WERI-Rb-1 (cell line): ENCODE measurements at places on chromosomes 7 and 10.

- DNase-seq: no peak
These were observed 330.8 kb downstream of the PTEN start for GRCh38 chr10:88194041-88194887.

DNA sequence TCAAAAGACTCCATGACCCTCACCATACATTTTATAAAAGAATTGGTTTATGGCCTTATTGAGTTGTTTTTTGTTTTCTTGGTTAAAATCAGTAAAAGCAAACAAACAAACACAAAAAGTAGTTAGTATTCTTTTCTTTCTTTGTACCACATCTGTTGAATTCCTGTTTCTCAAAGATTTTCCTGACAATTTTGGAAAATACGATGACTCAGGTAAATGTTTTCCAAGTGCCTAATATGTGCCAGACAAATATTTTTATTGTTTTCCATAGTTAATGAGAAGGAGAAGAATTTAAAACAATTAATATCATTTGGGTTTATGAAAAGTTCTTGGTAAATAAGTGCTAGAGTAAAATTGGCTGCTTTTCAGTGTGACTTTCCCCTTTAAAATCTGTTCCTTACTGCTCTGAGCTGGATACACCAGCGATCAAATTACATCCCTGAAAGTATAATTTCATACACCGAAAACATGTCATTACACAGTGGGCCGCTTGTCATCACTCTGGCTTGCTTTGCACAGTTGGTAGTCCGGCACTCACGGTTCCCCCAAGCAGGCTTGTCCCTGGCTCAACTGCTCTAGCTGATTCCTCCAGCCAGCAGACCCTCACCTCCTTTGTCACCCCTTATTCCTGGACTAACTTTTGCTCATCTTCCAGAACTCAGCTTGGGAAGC is 80.5 kb downstream of the TBXAS1 start:
- no peak for DNase-seq

DNA sequence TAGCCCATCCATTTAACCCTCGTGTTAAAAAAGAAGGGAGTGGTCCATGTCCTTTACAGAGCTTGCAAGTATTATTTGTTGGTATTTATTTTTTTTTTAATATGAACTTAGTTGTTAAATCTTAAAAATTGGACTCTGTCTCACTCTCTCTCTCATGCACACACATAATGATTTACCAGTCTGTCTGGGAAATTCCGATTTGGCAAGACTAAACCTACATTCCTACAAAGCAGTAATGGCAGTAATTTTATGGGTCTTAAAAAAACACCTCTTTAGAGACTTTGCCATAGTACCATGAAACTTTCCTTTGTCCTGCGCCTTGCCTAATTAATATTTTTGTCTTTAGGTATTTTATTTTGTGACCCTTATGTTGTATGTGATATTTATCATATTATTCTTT is 239.5 kb upstream of the PPP1R3A start:
- DNase-seq: no peak

- DNase-seq: peak; percentile 87
These were observed at the start of gene NOM1 for GRCh38 chr7:156949541-156950380. Gene NOM1 (plus strand): TSS chr7:156949712. CDS start chr7:156949738, 26 bp downstream.

DNA sequence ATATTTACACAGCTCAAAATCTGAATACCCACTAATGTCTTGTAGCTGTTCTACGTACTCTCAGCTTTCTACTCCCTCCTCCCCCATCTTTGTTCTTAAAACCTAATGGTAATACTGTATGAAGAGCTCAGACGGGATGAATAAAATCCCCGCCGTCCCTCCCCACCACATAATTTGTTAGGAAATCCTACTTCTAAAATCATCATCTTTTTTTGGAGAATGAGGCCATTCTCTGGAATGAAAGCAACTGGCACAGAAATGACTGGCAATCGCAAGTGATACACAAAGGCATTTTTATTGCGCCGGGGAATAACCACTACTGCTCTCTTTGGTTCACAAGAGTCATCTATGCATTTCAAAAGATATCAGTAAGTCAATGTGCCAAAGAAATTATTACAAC is 27.3 kb downstream of the SLC35B4 start:
- no peak for DNase-seq

- DNase-seq: peak; percentile 78
These were observed at the start of gene MAGI2 for GRCh38 chr7:79453558-79454360. Gene MAGI2 (minus strand): TSS chr7:79453667. CDS start chr7:79453320, 347 bp downstream.

GRCh38 chr10:75717126-75717916 is 285.9 kb downstream of the LRMDA start:
- DNase-seq: no peak

- DNase-seq: peak; percentile 51
These were observed 72.0 kb downstream of the PAX2 start for GRCh38 chr10:100817268-100817839.

DNA sequence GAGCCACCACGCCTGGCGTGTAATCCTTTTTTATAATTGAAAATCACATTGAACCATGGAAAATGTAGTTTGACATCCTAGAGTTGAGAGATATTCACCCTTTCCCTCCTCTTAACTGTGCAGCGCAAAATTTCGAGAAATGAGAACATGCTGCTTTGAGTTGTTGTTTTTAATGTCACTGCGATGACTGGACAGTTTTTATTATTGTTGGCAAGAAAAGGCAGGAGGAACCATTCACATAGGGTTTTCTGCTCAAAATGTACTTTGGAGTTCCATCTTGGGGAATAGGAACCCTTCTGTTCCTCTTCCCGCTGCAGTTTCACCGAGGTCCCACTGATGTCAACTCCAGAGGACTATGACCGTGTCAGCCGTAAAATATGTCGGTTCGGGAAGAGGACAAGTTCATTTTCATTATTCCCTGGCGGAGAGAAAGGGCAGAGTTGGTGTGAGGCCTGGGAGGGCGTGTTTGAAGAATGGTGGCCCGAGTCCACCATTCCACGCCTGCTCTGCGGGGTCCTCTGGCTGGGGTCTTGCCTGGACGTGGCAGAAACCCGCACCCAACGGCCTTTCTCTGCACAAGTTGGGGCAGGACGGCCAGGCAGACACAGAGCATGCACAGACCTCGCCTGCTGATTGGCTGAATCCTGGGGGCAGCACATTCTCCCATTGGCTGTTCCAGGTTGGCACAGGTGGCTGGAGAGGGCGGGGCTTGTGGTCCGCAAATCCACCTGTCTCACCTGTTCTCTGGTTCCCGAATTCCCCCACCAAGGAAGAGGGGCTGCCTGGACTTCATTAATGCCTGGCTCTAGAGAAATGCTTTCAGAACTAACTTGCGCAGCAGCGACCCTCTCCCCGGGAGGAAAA is 105.1 kb upstream of the TCF7L2 start:
- no peak for DNase-seq

- no peak for DNase-seq
These were observed 735.3 kb downstream of the SUGCT start for GRCh38 chr7:40870108-40870507.

DNA sequence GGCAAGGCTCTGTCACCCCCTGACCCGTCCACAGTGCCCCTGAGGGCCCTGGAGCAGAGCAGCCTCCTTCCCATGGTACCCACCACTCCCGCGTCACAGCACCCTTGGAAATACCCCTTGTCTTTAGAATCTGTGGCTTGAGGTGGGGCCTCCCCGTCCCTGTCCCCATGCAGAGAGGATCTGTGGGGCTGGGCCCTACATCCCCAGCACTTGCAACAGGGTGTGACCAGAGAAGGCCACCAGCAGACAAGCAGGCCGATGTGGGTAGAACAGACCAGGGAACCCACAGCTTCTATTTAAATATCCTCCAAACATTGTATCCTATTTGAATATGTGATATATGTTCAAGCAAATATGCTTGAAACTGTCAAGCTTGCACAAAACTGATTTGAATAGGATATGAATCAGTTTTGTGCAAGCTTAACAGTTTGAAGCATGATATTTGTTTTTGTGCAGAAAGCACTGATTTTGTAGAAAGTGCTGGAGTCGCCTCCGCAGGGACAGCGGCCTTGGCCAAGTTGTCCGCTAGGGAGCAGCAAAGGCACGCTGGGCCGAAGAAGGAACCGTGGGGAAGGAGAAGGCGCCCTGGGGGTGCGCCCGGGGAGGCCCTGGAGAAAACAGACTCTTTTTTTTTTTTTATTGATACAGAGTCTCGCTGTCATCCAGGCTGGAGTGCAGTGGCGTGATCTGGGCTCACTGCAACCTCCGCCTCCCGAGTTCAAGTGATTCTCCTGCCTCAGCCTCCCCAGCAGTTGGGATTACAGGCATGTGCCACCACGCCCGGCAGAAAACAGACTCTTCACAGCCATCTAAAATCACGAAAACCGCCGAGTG is 2.2 kb downstream of the CFAP46 start:
- DNase-seq: peak; percentile 70

- no peak for DNase-seq
These were observed 177.7 kb upstream of the SP8 start for GRCh38 chr7:20964281-20964918.

DNA sequence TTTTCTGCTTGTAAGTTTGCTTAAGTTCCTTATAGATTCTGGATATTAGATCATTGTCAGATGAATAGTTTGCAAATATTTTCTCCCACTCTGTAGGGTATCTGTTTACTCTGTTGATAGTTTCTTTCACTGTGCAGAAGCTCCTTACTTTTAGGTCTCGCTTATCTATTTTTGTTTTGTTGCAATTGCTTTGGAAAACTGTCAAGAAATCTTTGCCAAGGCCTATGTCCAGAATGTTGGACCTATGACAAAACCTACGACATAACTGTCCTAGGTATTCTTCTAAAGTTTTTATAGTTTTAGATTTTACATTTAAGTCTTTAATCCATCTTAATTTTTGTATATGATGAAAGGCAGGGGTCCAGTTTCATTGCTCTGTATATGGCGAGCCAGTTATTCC is 27.4 kb downstream of the COA1 start:
- no peak for DNase-seq

- DNase-seq: no peak
These were observed 2.5 kb upstream of the KPNA7 start for GRCh38 chr7:99210265-99210970.

DNA sequence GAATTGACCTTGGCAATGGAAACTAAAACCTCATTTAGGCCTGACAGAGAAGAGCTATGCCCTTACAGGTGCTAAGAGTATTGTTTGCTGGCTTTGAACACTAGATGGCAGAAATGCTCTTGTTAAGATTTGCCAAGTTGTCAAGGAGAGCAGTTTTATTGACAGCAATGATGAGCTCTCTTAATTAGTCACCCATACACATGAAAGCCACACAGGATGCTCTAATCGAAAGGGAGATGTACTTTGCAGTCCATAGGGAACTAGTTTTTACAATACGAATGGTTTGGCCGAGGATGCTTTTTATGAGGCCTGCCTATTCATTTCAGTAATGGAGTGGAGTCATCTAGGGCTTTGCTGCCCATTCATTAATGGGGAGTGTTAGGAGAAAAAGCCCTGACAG is 45.4 kb upstream of the MBL2 start:
- peak; percentile 6 for DNase-seq

DNA sequence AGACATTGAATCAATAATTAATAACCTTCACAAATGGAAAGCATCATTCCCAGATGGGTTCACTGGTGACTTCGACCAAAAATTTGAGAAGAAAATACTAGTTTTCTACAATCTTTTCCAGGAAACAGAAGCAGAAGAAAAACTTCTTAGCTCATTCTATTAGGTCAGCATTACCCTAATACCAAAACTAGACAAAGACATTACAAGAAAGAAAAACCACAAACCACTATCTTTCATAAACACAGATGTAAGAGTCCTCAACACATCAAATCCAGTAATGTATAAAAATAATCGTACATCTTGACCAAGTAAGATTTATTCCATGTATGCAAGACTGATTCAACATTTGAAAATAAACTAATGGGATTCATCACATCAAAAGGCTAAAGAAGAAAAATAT is 64.0 kb upstream of the CDK1 start:
- DNase-seq: no peak

- no peak for DNase-seq
These were observed 765.8 kb downstream of the KCNMA1 start for GRCh38 chr10:76871697-76872295.

DNA sequence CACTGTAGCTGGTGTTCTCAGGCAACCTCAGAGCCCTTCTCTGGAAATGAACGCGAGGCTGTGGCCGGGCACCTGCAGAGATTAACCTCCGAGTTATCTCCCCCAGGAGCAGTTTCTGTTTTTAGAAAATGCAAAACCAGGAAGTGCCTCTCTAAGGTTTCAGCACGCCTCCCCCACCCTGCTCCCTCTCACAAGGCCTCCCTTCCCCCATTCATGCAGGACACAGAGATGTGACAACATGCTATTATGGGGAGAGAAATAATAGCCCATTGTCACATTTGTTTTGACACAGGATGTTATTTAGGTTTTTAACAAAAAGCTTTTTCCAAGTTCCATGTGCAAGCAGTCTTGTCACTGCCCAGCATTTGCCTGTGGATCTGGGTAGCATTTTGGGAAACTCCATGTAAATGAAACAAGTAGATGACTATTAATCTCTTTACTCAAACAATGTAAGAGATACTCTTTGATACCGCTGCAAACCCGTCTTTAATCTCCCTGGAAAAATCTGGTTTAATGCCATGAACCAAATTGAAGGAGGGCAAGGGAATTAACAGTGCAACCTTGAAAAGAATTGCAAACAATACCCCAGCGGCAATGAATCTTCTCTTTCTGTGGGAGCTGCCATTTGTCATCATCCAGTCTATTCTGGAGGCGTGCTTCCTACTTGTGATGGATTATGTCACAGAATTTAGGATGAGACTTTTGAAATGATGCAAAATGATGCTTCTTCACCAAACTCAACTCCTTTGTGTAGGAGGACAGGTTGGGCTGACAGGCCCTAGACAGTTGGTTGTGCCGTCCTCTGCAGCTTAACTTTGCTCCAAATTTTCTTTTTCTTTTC is 86.5 kb upstream of the NMT2 start:
- DNase-seq: no peak

- no peak for DNase-seq
These were observed 76.7 kb downstream of the ANKRD61 start for GRCh38 chr7:6107924-6108323.

DNA sequence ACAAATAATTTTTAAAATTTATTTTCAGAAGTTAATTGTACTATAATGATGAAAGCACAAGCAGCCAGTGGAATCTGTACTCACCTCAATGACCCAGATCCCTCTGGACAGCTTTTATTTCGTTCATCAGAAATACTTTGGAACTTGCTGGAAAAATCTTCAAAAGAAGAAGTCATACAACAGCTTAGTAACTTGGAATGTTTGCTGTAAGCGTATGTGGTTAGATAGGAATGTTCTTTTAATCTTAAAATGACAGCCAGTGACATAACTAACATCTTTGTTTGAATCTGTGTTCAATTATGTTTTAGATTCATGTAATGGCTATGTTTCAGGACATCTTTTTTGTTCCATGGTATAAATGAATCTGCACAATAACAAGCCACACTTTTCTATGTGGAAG is 26.8 kb downstream of the CFAP69 start:
- no peak for DNase-seq
